ENCODE measurements at places on chromosomes 5 and 9.

DNA sequence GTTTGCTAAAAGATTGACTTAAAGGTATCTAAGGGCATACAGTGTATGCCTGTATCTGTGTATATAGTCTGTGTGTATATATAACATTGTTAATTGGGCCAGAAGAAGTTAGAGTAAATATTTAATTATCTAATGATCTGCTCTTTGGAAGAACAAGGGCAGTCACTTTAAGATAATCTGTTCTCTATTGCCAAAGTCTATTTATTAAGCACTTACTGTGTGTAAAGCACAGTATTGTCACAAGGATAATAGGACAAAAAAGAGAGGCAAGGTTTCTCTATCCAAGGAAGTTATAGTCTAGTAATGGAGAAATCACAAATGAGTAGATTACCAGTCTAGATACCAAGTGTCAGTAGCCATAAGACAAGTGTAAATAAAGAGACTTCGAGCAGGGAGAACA, 51.5 kb downstream of the SV2C start:
- DNase-seq = no peak

DNA sequence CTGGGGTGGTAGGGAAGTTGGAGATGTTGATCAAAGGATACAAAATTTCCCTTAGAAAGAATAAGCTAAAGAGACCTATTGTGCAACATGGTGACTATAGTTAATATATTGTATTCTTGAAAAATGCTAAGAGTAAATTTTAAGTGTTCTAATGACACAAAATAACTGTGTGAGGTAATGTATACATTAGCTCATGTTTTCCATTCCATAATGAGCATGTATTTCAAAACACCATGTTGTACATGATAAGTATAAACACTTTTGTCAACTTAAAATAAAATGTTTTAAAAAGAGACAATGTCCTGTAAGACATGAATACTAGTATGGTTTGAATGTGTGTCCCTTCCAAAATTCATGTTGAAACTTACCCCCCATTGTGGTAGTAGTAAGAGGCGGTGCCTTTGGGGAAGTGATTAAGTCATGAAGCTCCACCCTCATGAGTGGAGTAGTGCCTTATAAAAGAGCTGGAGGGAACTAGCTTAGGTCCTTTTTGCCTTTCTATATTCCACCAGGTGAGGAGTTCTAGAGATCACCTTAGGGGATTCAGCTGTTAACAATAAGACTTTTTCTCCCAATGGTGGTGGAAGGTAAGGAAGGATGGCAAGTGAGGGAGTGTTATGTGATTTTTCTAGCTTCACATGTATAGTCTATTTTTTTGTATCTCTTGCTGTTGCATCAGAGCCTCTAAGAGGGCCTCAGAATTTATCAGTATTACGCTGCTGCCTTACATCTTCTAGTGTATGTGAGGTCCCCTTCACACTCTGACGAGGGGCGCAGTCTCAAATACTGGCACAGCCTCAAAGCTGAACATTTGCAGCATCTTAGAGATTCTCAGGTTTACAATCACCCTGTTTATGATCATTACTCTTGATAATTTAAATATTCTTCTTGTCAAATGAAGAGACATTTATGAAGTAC, 94.9 kb upstream of the NREP start:
- no peak for DNase-seq

GRCh38 chr5:142486581-142486980, 161.8 kb upstream of the SPRY4 start:
- DNase-seq = no peak

GRCh38 chr5:76608833-76609232, 14.4 kb downstream of the F2RL2 start:
- DNase-seq = no peak

- DNase-seq = no peak
Measured at GRCh38 chr5:79605560-79605959, 6.7 kb upstream of the TENT2 start.

Measured in NCI-H1417 (cell line).